ENCODE measurements at places on chromosomes 7 and 10. TPM values are rescaled to one million over a fixed set of nuclear protein-coding genes. Genes with fewer than 3 reads are reported as not detected.

XRCC2 gene
- total RNA-seq = 1.2 TPM

BICC1 gene
- 124 TPM for total RNA-seq

RPEL1 gene
- total RNA-seq = not detected

DTX2 gene
- total RNA-seq = 9.8 TPM

COL28A1 gene
- 0.17 TPM for total RNA-seq

TLL2 gene
- 0.13 TPM for total RNA-seq

HABP2 gene
- not detected for total RNA-seq

OR2A42 gene
- not detected for total RNA-seq

GRM8 gene
- total RNA-seq = 0.13 TPM

AKR1C3 gene
- total RNA-seq = 74.1 TPM

EVX1 gene
- not detected for total RNA-seq

PHKG1 gene
- 1.3 TPM for total RNA-seq

CTAGE15 gene
- total RNA-seq = not detected

BRAT1 gene
- 22.8 TPM for total RNA-seq

UCN3 gene
- not detected for total RNA-seq

ATRNL1 gene
- 2.3 TPM for total RNA-seq

PRSS58 gene
- total RNA-seq = not detected

Data from smooth muscle cell of the pulmonary artery (primary cell).